ENCODE measurements at places on chromosomes 5 and 9.

GRCh38 chr9:22044583-22044982 is 35.5 kb upstream of the CDKN2B start:
- peaks cover 6% of the 10 kb centered on the region for H3K4me1 ChIP-seq
- no peaks in the 10 kb centered on the region for H3K36me3 ChIP-seq
- H3K4me3 ChIP-seq, result no peak overlapping the region
- DNase-seq, result no peak

DNA sequence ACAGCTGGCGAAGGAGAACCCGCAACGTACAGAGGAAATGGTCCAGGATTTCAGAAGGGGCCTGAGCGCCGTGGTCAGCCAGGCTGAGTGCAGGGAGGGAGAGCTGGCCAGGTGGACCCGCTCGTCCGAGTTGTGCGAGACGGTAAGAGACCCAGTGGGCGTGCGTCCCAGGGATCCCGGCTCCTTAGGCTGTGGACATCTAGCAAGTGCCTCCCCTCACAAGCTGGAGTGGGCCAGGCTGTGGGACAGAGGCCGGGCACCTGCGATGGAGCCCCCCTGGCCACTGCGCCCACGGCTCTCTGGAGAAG is 29.5 kb upstream of the LRRC14B start:
- H3K27me3 ChIP-seq, result peaks cover 16% of the 10 kb centered on the region
- no peaks in the 10 kb centered on the region for H3K4me1 ChIP-seq
- H3K4me3 ChIP-seq, result no peak overlapping the region
- H3K36me3 ChIP-seq, result no peaks in the 10 kb centered on the region
- H3K27ac ChIP-seq, result no peak overlapping the region

- H3K4me1 ChIP-seq, result peaks cover 5% of the 10 kb centered on the region
- H3K27ac ChIP-seq, result no peak overlapping the region
- DNase-seq, result no peak
- no peak overlapping the region for H3K4me3 ChIP-seq
Measured at GRCh38 chr5:135831439-135831838, 3.0 kb upstream of the SLC25A48 start.

DNA sequence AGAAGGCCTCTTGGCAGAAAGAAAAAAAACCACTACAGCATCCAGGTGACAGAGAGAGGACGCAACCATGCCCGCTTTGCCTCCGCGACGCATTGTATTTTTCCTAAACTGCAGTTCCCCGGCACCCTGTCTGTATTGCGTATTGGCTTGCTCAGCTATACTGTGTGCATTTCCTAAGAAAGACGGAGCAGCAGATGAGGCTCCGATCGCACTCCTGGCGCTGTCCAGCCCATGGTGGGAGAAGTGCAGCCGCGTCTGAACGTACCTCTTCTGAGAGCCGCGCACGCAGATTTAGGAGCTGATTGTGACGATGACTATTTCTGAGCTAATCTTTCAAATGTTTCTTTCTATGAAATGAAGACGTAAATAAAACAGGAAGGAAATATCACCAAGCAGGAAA is 366.5 kb downstream of the IRX1 start:
- no peak overlapping the region for H3K27ac ChIP-seq
- no peaks in the 10 kb centered on the region for H3K27me3 ChIP-seq
- H3K4me1 ChIP-seq, result no peaks in the 10 kb centered on the region
- no peak for DNase-seq
- no peaks in the 10 kb centered on the region for H3K36me3 ChIP-seq
- H3K4me3 ChIP-seq, result no peak overlapping the region

GRCh38 chr5:40626801-40627200 is 52.9 kb upstream of the PTGER4 start:
- no peaks in the 10 kb centered on the region for H3K27me3 ChIP-seq
- H3K4me1 ChIP-seq, result no peaks in the 10 kb centered on the region
- no peak overlapping the region for H3K27ac ChIP-seq
- H3K36me3 ChIP-seq, result no peaks in the 10 kb centered on the region
- DNase-seq, result no peak

- no peaks in the 10 kb centered on the region for H3K27me3 ChIP-seq
- H3K4me1 ChIP-seq, result no peaks in the 10 kb centered on the region
- peaks cover 10% of the 10 kb centered on the region for H3K36me3 ChIP-seq
- no peak overlapping the region for H3K4me3 ChIP-seq
- no peak for DNase-seq
Measured at GRCh38 chr9:132644251-132644650, 25.5 kb downstream of the DDX31 start.

DNA sequence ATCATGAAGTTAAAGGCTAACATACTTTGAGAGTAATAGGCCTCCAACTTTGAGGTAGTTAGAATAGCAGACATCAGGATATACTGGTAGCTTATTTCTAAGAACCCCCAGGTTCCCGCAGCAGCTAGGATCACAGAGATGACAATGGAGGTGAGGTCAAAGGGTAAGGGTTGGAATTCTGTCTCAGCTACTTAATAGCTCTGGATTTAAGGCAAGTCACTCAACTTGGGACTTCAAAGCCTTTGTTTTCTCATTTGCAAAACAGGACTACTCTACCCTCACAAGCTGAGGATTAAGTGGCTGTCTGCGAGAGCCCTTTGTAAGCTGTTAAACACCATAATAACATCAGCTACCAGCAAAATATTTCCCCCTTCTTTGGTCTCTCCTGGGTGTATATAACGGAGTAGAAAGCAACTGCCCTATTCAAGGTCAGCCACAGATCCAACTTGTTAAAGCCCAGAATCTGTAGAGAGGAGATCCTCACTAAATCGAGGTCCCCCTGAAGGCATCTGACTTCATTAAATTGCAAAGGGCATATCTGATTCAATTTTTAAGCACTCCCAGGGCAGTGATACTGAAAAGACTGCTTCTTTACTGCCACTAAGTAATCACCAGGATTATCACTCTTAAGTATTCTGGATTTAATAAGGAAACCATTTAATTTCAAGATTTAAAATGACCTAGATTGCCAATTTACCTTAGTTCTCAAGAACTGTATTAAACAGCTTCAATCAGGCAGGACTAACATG is 104.7 kb downstream of the DCP2 start:
- H3K27ac ChIP-seq, result no peak overlapping the region
- peaks cover 7% of the 10 kb centered on the region for H3K4me1 ChIP-seq
- H3K4me3 ChIP-seq, result no peak overlapping the region
- H3K27me3 ChIP-seq, result no peaks in the 10 kb centered on the region
- no peak for DNase-seq
- peaks cover 8% of the 10 kb centered on the region for H3K36me3 ChIP-seq

GRCh38 chr9:3500044-3500443 is 25.8 kb downstream of the RFX3 start:
- H3K4me3 ChIP-seq, result peak overlapping the region; percentile 41
- H3K4me1 ChIP-seq, result peaks cover 38% of the 10 kb centered on the region
- no peaks in the 10 kb centered on the region for H3K36me3 ChIP-seq
- peak overlapping the region; percentile 71 for H3K27ac ChIP-seq

DNA sequence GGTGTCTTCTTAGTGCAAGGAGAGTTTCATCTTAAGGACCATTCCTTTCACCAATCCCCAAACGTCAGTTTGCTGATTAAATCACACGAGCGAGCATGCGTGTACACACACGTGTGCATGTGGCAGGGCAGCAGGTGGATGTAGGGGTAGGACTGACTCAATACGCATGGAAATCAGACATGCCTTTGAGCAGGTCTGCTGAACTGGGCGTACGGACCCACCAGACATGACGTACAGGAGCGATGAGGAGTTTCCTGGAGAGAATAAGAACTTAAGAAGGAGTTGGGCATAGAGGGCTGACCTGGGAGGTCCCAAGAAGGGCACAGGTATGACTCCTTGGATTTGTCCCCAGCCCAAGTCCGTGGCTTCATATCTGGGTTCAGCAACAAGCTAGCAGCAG is 170.0 kb downstream of the FGF18 start:
- no peaks in the 10 kb centered on the region for H3K36me3 ChIP-seq
- no peaks in the 10 kb centered on the region for H3K4me1 ChIP-seq
- DNase-seq, result no peak

DNA sequence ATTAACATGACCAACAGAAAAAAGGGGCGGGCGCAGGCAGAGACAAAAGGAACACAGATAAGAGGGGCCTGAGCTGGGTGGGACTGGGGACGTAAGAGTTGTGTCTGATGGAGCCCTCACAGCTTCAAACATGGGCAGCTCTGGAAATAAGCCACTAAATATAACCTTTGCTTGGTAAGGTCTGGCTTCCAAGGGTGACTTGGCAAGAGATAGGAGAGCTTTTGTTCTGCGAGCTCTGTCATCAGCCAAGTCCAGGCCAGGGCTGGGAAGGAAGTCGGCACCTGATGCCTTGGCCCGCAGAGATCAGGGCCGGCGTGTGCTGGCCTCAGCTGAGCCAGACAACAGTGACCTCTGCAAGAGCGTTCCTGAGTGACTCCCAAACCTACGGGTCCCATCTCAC is 11.8 kb downstream of the TRUB2 start:
- H3K36me3 ChIP-seq, result peaks cover 75% of the 10 kb centered on the region
- DNase-seq, result peak; percentile 77
- H3K27ac ChIP-seq, result peak overlapping the region; percentile 67
- no peaks in the 10 kb centered on the region for H3K27me3 ChIP-seq
- no peak overlapping the region for H3K4me3 ChIP-seq

- H3K36me3 ChIP-seq, result no peaks in the 10 kb centered on the region
- no peaks in the 10 kb centered on the region for H3K4me1 ChIP-seq
- no peak overlapping the region for H3K27ac ChIP-seq
- no peaks in the 10 kb centered on the region for H3K27me3 ChIP-seq
Measured at GRCh38 chr9:120650352-120650751, 63.9 kb downstream of the MEGF9 start.

Measured in psoas muscle (tissue), 8 donors.